ENCODE measurements at places on chromosomes 4 and X.

- no peak for DNase-seq
These were observed 21.8 kb upstream of the OPHN1 start for GRCh38 chrX:68455151-68455510.

GRCh38 chrX:57906790-57907189 lies 3.5 kb downstream of the ZXDA start:
- no peak for DNase-seq

GRCh38 chrX:2841537-2841936 lies 12.8 kb downstream of the GYG2 start:
- no peak for DNase-seq

GRCh38 chr4:6663596-6664393 lies 23.3 kb downstream of the MRFAP1 start:
- DNase-seq, result no peak

GRCh38 chr4:152468408-152468807 lies 67.5 kb downstream of the FBXW7 start:
- DNase-seq, result no peak

- DNase-seq, result no peak
These were observed 76.9 kb downstream of the COL4A6 start for GRCh38 chrX:108361316-108361715.

DNA sequence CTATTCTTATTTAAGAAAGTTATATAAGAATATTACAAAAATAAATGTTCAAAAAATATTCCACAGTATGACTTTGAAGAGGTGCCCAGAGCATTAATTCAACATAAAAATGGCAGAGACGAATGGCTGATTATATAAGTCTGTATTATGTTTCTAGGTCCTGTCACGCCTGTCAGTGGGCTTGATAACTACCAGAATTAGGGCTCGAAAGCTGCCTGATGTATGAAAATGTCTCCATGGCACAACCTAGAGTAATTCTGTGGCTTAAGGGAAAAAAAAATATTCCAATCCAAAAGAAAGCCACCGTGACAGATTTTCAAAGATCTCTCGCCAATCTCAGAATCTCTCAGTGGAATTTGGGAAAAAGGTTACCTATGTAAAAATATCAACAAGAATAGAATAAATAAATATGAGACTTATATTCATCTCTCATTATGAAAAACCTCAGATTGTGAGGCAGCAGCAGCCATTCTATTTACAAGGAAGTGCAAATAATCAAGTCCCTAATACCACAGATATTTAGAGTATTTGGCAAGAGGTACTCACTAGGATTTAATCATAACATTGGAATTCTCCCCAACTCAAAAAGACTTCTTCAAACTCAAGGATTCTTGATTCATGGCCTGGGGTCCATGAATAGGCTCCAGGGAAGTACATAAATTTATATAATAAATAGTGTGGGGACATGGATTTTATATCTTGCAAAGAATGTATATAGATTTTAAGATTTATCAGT lies 489.1 kb upstream of the INTU start:
- no peak for DNase-seq

DNA sequence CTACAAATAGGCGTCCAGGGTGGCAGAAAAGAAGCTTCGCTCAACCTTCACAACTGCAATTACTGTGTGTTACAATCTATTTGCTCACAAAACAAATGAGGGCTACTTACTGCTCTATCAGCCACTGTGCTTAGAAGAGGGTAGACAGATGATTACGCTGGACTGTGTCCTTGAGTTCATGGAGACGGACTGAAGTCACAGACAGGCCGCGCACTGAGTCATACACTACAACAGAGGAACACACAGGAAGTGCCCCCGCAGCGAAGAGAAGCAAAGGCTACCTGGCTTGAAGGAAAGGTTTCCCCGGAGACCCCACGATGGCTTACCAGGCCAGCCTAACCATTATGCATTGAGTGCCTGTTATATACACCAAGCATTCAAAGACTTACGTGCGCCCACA lies 25.6 kb downstream of the FAT1 start:
- DNase-seq, result no peak

GRCh38 chr4:100838286-100838685 lies 320.5 kb upstream of the EMCN start:
- no peak for DNase-seq

GRCh38 chrX:21656587-21657317 lies 1.4 kb downstream of the KLHL34 start:
- DNase-seq, result no peak

GRCh38 chrX:3263681-3264126 lies 82.7 kb downstream of the MXRA5 start:
- DNase-seq, result no peak

DNA sequence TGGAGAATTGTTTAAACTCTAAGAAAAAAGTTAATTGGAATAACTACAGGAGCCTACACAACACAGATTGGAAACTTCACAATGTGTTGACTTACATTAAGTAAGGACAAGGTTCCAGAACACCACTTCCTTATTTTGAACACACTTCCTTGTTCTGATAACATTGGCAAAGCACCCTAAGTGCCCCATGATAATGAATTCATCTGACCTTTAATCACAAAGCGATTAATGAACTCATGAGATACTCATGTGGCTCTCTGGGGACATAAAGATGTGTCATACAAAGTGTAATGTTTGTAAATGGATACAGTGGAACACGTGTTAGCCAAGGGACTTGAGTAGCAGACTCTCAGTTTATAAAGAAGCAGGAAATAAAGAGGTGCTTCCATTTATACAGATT lies 69.0 kb upstream of the ATOH1 start:
- no peak for DNase-seq
